Tongue (tissue), 3 donors: ENCODE measurements at places on chromosomes 16 and 17. TPM values are rescaled to one million over a fixed set of nuclear protein-coding genes. Genes with fewer than 3 reads are reported as not detected.

DNA sequence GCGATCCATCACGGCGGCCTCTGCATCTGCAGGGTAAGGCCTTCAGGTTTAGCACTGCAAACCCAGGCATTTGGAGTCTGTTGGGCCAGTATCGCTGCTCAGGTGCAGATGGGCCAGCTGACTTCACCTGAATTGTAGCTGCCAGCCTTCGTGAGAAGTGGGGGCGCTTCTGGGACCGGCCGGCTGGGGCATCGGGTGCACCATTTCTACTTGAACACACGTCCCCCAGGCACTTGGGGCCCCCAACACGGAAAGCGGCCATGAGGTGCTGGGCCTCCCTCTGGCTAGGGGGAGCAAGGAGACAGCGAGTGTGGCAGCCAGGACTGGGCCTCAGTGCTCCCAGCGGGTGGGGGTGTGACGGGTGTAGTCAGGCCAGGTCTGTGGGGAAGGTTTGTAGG lies 767.6 kb downstream of the KCNJ18 start:
- no peak for DNase-seq

GRCh38 chr17:83080579-83080857 lies 1.1 kb downstream of the METRNL start:
- DNase-seq = no peak

DNA sequence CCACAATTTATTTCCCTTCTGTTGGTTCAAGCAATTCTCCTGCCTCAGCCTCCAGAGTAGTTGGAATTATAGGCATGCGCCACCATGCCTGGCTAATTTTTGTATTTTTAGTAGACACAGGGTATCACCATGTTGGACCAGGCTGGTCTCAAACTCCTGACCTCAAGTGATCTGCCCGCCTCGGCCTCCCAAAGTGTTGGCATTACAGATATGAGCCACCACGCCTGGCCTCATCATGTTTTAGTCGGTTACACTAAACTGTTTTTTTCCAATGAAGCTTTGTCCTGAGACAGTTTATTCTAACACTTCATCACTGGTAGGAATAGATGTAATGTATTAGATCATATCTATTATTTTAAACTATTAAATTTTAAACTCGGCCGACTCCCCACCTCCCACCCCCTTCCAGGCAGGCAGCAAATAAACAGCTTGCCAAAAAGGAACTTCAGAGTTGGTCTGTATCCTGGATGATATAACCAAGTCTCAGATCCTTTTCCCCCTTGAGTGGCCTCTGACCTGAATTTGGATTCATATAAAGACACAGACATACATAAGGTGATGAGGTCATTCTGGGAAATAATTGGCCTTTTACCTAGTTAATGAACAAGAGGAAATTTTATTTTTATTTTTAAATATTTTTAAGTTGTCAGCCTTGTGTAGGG lies 18.4 kb upstream of the CORO6 start:
- no peak for DNase-seq

DNA sequence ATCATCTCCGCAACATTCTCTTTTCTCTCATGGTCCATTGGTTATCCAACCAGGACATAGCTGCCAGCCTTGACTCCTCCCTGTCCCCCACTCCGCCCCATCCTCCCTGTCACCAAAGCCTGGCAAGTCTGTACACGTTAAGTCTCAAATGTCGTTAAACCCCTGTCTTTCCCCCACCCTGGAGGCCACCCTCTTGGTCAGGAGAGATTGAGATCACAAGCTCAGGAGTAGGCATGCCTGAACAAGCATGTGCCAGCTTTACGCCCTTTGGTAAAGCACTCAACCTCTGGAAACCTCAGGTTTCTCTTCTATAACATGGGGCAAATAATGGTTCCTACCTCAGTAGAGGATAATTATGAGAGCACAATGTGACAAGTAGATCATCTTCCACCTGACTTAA lies 38.1 kb upstream of the CCL1 start:
- no peak for DNase-seq

DNA sequence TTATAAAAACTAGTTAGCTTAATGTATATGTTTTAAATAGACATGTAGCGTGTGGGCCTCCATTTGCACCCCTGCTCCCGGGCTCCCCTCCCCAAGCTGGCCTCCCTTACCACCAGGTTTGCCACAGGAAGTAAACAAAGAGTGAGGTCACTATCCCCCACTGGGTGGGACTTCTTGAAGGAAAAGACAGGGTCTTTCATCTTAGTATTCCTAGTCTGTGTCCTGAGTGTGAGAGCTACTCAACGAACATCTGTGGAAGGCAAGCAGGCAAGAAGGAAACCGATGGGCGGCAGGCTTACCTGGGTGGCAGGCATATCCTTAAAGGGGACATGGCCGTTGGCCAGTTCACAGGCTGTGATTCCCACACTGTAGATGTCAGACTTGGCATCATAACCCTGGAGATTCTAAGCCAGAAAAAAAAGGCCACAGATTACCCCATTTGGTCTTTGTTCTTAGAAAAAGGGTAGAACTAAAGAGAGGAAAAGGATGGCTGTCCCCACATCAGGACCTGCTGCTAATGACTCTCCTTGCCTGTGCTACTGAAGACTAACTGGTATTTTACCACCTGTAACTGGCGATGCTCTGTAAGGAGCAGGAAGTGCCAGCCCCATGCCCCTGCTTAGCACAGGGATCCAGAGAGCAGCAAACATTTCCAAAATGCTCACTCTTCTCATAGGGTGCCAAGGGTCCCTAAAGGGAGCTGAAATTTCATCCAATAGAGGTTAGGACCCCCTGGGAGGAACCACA lies 6.6 kb upstream of the LIMD2 start:
- DNase-seq = no peak

GRCh38 chr17:42895185-42895555 lies 5.4 kb upstream of the G6PC1 start:
- DNase-seq = peak; percentile 44

The ATP5PD gene
- 299 TPM for total RNA-seq

The ITGAL gene
- 3.7 TPM for total RNA-seq

GRCh38 chr17:59266745-59267144 lies 46.4 kb downstream of the GDPD1 start:
- no peak for DNase-seq

DNA sequence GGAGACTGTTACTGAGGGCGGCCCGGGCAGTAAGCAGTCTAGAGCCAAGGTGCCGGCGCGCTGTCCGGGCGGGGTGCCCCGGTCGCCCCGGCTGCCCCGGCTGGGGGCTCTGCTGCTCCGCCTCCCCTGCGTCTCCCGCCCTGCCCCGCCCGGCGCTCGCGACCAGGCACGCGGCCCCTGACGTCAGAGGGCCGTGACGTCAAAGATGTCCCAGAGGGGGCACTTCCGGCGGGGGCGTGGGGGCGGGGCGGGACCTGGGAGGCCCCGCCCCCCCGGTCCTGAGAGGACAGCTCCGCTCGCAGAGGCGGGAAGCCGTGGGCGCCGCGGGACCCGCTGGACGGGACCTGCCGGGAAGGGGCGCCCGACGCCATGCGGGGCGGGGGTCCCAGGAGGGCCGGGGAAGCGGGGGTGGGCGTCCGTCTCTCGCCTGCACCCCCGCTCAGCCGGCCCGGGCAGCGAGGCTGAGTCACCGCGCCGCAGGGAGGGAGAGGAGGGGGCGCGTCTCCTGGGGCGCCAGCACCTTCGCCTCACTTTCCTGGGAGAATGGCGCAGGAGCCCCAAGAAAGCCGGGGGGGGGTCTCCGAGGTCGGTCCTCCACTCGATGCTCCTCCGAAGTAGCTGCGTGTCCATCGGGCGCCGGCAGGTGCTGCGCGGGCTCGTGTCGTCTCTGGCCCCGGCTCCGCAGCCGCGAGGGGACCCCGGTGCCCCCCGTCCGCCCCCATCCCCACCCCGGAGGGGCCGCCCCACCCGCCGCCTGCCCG lies 4.4 kb upstream of the HIC1 start:
- DNase-seq = peak; percentile 76

The AIPL1 gene
- 0.31 TPM for total RNA-seq

DNA sequence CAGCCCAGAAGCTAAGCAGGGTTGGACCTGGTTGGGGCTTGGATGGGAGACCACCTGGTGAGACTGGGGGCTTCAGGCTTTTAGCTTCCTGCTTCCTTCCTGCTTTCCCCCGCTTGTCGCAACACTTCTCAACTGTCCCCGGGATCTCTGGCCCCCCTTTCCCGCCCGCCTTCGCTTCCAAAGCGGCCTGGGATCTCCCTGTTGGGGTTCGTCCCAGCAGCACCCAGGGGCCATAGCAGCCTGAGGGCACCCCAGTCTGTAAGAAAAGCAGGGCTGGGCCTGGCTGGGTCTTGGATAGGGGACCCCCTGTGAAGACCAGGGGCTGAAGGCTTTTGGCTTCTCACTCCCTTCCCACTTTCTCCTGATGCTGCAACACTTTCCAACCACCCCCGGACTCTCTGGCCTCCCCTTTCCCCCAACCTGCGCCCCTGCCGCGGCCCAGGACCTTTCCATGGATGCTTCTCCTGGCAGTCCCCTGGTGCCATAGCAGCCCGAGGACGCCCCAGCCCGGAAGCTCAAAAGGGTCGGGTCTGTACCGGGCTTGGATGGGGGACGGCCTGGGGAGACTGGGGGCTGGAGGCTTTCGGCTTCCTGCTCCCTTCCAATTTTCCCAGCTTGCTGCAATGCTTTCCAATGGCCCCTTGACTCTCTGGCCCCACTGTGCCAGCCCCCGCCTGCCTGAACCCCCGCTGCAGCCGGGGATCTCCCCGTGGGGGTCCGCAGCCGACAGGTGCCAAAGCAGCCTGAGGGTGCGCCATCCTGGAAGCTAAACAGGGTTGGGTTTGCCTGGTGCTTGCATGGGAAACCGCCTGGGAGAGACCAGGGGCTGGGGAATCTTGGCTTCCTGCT lies 2276.2 kb downstream of the TP53TG3F start:
- DNase-seq = no peak
